ENCODE measurements at places on chromosomes 5 and 9. TPM values are rescaled to one million over a fixed set of nuclear protein-coding genes. Genes with fewer than 3 reads are reported as not detected.

The ANKRD34B gene
- total RNA-seq: not detected

GRCh38 chr9:19303216-19303615, 72.7 kb downstream of the DENND4C start:
- DNase-seq: no peak

The GPRIN1 gene
- total RNA-seq: 2.0 TPM

The FBP2 gene
- total RNA-seq: not detected

DNA sequence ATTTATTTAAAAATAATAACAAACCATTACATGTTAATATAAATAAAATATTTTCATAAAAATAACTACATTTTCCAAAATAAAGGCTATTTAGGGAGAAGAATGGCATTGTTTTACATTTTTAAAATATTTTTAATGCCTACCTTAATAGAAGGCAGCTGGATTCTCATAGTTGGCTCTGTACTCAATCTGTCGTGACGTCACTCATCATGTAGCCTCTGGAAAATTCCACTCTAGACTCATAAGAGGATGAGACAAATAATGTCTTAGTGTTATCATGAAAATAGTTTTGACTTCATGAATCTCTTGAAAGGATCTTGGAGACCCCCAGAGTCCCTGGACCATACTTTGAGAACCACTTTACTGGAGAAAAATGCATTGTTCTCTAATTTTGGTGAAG, 93.1 kb downstream of the NXNL2 start:
- no peak for DNase-seq

DNA sequence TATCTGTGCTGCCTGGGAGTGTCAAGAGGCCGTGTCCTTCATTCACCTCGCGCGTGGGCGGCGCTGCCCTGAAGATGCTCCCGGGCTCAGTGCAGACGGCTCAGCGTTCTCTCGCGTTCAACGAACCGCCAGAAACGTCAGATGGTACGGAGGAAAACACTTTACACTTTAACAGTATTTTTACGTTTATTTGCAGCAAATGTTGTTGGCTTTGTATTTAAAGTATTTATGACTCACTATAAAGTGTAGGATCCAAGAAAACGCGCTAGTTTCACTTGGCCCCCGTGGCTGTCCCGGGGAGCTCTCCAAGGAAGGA, 544 bp upstream of the ERCC6L2 start:
- peak; percentile 22 for DNase-seq

GRCh38 chr5:83109380-83109779, 32.0 kb downstream of the XRCC4 start:
- no peak for DNase-seq

GRCh38 chr9:93922535-93922934, 32.6 kb downstream of the BARX1 start:
- no peak for DNase-seq

The DAB2 gene
- 0.14 TPM for total RNA-seq

The SLC6A7 gene
- total RNA-seq: 1.6 TPM

The PIP5K1B gene
- total RNA-seq: 3.4 TPM

The PCDHB12 gene
- 0.99 TPM for total RNA-seq

- DNase-seq: no peak
Measured at GRCh38 chr9:116447934-116448333, 239.2 kb upstream of the TRIM32 start.

The CDKN2B gene
- total RNA-seq: not detected

The WDR38 gene
- not detected for total RNA-seq

DNA sequence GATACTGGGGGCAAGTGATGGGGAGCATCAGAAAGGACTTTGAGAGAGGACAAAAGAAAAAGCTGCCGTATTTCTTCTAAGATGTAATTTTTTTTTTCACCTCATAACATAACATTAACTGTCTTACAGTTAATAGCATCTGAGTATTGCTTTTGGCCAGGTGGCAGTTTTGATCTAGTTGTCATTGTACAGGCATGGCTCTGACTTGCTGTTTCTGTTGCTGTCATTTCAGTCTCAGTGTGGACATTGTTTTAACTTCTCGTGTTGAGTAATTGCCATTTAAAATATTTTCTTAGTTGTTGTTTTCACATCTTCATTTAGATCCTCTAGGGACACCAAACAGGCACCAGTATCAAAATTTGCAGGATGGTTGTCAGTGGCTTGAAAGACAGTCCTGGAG, 12.4 kb downstream of the SMAD5 start:
- DNase-seq: no peak

Data from NCI-H460 (cell line).